Smooth muscle cell of the coronary artery (primary cell): ENCODE measurements at places on chromosomes 11 and 22. TPM values are rescaled to one million over a fixed set of nuclear protein-coding genes. Genes with fewer than 3 reads are reported as not detected.

The ZNRF3 gene
- 1.9 and 2.3 TPM in 2 replicates for total RNA-seq

The CXCR5 gene
- total RNA-seq: not detected in 2 replicates

The APLNR gene
- total RNA-seq: 0.35 TPM in 1 of 2 replicates, not detected in the other

The HBB gene
- total RNA-seq: not detected in 2 replicates

The ADORA2A gene
- total RNA-seq: 0.35 and 15.0 TPM in 2 replicates

The C11orf97 gene
- total RNA-seq: not detected in 2 replicates

The CDKN1C gene
- total RNA-seq: 2.4 and 3.0 TPM in 2 replicates

The HSCB gene
- total RNA-seq: 4.1 and 12.0 TPM in 2 replicates

The ANO5 gene
- total RNA-seq: under 0.01 and 0.30 TPM in 2 replicates

The BARX2 gene
- not detected in 2 replicates for total RNA-seq

The MAFF gene
- total RNA-seq: 17.0 and 21.9 TPM in 2 replicates

The IL17REL gene
- total RNA-seq: not detected in 2 replicates

The PGA5 gene
- total RNA-seq: 1.1 TPM in 1 of 2 replicates, not detected in the other

The ARHGEF17 gene
- total RNA-seq: 20.4 and 29.5 TPM in 2 replicates

The GRAP2 gene
- not detected in 2 replicates for total RNA-seq

The KCNK4 gene
- total RNA-seq: not detected in 2 replicates

The MIOX gene
- not detected in 2 replicates for total RNA-seq

The DRD4 gene
- not detected in 2 replicates for total RNA-seq

The OR5B21 gene
- total RNA-seq: not detected in 2 replicates

The RASL10A gene
- under 0.01 TPM in 1 of 2 replicates, not detected in the other for total RNA-seq

The MFRP gene
- total RNA-seq: under 0.01 TPM in 1 of 2 replicates, not detected in the other
